NCI-H146 (cell line): ENCODE measurements at places on chromosomes 12 and 14.

DNA sequence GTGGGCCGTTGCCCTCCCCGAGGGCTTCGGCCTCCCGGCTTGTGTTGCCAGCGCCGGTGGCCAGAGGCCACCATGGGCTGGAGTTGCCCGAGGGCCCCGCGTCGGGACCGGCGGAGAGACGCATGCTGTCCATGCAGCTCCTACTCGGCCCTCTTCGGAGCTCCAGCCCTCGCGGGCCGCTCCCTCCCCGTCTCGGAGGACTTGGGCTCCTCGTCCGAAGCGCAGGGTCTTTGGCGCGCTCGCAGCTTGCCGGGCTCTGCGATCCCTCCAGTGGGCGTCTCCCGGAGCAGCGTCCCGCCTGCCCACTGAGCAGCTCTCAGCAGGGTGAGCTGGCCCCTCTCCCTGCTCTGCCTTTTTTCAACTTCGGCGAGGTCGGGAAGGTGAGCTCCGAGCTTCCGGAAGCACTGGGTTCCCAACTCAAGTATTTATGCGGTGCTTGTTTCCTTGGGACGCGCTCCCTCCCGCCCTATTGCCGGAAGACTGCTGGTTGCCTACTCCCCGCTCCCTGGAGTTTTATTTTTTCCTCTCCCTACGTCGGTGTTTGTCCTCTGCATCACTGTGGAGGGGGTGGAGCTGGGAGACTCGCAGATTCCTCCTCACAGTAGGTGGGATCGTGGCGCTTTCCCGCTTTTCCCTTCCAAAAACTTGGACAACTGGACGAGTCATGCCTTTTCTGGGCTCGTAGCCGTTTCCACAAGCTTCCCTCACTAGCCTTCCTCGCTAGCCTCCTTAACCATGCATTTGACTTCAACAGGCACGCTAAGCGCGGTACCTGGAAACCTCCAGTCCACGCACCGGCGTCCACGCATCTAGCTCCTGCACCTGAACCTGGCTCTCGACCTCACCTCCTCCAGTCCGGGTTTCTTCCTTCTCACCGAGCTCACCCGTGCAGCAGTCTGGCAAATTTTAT is at the start of gene AVPR1A:
Gene AVPR1A, minus strand, starts transcription at position 489 of the 910 bp plus-strand sequence. Its CDS starts 365 bp downstream, at position 124.
- peak; percentile 35 for DNase-seq

DNA sequence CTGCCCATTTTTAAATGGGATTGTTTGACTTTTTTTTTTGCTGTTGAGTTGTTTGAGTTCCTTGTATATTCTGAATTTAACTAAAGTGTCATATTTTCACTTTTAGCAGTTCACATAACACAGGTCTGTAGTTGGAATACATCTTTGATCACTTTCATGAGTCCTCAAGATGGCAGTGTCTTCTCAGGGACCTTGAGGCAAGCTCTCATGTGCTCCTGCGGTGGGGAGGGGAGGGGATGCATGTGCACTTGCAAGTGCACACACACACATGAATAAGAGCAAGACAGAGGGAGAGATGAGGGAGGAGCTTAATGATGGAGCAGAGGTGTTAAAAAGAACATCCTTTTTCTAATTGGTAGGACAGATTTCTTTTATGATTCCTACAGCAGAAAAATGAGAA is 291.4 kb upstream of the OR4E1 start:
- DNase-seq, result no peak

- DNase-seq, result no peak
These were observed 121.6 kb downstream of the GPHN start for GRCh38 chr14:66629499-66629898.

- no peak for DNase-seq
These were observed 71.6 kb downstream of the SYNE2 start for GRCh38 chr14:63924375-63924774.

- no peak for DNase-seq
These were observed 75.9 kb upstream of the AMIGO2 start for GRCh38 chr12:47155457-47156166.

- DNase-seq, result no peak
These were observed 96.2 kb upstream of the BMP4 start for GRCh38 chr14:54052696-54053385.

- no peak for DNase-seq
These were observed 53.2 kb downstream of the ATG2B start for GRCh38 chr14:96309896-96310330.

DNA sequence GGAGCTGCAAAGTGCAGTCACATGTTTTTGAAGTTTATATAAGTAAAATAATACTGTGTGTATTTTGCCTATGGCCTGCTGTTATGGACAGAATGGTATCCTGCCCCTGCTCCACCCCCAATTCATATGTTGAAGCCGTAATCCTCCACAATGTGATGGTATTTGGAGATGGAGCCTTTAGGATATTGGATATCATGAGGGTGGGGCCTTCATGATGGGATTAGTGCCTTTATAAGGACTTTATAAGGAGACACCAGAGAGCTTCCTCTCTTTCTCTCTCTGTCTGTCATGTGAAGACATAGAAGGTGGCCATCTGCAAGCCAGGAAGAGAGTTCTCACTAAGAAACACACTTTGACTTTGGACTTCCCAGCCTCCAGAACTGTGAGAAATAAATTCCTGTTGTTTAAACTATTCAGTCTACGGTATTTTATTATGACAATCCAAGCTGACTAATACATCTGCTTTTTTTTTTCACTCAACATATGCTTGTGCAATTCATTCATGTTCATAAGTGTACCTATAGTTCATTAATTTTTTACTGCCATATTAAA is 3.1 kb upstream of the CHPT1 start:
- no peak for DNase-seq

- no peak for DNase-seq
These were observed 1267.6 kb downstream of the SLC16A7 start for GRCh38 chr12:60863421-60863820.

- no peak for DNase-seq
These were observed 63.8 kb downstream of the FAR2 start for GRCh38 chr12:29212682-29213403.

DNA sequence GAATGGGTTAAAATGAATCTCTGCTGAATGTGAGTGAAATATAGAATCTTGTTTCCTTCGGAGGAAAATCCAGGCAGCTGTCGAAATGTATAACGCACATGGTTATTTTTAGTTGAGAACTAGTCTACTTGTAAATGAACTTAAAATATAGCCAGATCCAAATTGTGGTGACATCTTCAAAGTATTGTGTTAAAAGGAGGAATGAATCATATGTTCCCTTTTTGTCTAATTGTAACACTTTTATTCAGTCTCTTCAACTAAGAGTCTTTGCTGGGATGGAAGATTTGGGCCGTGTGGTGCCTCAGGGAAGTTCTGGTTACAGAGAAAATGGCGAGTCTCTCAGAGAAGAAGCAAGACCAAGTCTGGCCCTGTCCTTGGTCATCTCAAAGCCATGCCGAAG is 82.5 kb downstream of the SLC4A8 start:
- DNase-seq, result no peak

GRCh38 chr14:68124979-68125731 is 305.6 kb downstream of the RAD51B start:
- no peak for DNase-seq

GRCh38 chr14:102717276-102717675 is 60.0 kb upstream of the TRAF3 start:
- DNase-seq, result no peak

DNA sequence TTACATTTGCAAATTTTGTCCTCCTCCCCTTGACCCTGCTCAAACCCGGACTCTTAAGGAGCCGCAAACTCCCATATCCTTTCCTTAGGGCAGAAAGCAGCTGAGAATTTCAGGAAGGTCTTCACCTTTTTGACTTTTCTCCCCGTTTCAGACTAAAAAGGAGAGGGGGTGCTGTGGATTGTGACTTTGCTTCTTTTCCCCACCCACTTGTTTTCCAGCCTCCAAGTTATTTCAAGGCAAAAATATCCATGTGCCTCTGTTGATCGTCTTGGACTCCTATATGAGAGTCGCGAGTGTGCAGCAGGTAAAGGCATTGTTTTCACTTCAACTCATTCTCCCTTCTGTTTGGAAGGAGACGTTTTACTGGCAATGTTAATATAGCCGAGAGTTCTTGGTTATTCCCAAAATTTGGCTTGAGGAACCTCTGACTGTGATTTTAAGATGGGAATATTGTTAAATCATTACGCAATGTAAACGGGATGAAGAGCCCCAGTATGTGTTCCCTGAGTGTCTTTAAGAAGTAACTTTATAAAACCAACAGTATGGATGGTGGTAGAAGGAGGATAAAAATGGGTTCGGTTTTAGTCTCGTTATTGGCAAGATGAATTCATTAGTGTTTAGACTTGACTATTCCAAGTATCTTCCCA is 663 bp downstream of the LRRK2 start:
- no peak for DNase-seq

- no peak for DNase-seq
These were observed at the start of gene INHBC for GRCh38 chr12:57434517-57435223. Gene INHBC, plus strand, starts transcription at chr12:57434784. Its CDS starts 103 bp downstream, at chr12:57434887.

DNA sequence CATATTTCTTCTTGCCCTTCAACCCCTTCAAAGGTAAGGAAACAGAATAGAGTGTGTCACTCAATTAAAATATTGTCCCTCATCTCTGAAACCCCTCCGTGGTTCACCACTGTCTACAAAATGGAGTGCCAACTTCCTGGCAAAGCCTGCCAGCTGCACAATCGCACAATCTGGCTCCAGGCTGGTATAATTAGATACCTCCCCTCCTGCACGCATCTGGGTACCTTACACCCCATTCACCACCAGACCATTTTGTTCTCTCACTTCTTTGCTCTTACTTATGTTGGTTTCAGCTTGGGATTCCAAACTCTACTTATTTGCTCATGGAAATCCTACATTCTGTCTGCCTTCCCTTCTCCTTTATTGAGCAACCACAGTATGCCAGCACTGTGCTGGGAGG is 314.9 kb downstream of the NUAK1 start:
- no peak for DNase-seq

DNA sequence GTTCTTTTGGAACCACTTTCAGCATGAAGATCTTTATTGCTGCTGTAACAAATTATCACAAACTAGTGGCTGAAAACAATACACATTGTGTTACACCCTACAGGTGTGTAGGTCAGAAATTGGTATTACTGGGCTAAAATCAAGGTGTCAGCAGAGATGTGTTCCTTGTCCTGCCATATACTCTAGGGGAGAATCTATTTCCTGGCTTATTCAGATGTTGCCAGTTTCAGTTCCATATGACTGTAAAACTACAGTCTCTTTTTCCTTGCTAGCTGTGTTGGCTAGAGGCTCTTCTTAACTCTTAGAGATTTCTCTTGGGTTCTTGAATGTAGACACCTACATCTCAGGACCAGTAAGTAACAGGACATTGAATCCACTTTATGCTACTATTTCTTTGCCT is 215.6 kb upstream of the PPFIA2 start:
- no peak for DNase-seq

DNA sequence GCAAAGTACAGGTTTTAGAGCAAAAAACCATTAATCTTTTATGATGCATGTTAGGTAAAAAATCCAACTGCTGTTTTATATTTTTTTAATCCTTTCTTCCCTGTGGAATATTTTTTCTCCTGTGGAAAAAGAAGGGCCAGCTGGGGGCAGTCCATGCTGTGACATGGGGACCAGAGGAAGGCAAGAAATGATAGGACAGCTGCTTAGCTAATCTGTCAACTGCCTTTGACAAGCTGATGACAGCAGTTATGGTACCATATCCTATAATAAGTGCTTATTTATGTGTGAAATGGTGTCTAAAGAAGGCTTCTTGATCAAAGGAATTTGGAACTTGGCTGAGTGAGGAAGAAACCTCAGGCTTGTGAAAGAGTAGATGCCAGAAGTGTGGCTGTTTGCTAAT is 452.4 kb upstream of the NOVA1 start:
- DNase-seq, result peak; percentile 30

DNA sequence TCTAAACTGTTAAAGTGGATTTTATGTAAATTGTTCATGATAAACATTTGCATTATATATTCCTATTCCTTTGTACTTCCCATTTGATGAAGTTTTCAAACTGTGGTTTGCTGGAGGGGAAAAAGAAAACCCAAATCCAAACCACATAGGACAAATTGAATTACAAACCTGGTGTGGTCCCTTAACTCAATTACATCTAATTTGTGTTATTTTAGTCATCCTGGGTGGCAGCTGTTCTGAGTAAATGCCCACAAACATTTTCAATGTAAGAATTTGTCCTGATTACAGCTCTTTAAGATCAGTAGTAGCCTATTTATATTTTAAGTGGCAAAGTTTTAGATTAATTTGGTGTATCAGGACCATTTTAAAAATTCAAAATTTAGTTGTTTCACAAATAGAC is 153.9 kb downstream of the RAD51B start:
- no peak for DNase-seq

DNA sequence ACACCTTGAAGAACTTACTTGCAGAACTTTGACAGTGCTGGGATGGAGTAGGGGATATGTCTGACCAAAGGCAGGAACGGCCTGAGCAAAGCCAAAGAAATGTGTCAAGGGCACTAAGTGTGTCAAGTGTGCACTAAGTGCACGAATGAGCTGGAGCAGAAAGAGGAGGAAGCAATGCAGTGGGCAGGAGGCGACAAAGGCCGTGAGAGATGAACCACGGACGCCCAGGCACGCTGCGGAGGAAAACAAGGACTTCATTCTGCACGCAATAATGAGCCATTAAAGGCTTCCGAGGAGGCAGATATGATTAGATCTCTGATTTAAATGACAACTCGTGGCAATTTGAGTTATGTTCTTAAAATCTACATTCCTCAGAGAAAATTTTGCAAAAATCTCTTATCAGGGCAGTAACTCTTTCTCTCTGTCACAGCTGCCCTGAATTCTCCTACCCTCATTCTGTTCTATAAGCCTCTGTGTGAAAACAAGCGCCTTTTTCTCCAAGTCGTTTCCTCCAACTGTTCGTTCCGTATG is 25.3 kb downstream of the GRIN2B start:
- no peak for DNase-seq

GRCh38 chr12:26374934-26375680 is 179.7 kb downstream of the SSPN start:
- no peak for DNase-seq

DNA sequence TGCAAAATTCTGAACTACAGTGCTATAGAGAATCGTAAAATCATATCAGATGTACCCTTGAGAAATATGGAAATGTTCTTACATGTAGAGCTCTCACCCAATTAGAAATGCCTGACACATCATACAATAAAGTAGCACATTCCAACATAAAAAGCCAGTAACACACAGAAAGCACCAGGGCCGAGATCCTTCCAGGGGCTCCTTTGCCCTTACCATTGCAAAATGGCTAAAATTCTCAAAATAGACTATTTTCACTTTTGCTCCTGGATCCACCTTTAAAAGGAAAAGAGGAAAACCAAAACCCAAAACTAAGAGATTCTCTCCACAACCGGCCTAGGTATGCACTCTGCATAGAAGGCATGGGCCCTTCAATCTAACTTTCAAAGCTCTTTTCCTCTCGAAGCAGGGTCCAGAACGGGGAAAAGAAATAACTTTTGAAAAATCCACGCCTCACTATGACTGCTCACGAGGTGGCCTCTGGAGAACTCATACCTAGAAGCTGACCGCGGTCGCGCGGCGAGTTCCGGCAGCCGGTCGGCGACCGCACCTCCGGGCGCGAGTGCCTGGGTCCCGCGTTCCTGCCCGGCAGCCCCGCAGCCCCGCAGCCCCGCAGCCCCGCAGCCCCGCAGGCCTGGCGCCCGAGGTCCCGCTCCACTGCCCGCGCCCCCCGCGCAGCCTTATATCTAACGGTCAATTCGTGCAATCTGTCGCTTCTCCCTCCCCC is 2.7 kb downstream of the OTX2 start:
- DNase-seq, result no peak

- peak; percentile 72 for DNase-seq
These were observed 352.7 kb downstream of the SYT1 start for GRCh38 chr12:79217306-79217705.

GRCh38 chr14:78131616-78132015 is 38.6 kb upstream of the NRXN3 start:
- DNase-seq, result no peak
